Muscle of back (tissue), 13 donors: ENCODE measurements at places on chromosomes 11 and 22.

DNA sequence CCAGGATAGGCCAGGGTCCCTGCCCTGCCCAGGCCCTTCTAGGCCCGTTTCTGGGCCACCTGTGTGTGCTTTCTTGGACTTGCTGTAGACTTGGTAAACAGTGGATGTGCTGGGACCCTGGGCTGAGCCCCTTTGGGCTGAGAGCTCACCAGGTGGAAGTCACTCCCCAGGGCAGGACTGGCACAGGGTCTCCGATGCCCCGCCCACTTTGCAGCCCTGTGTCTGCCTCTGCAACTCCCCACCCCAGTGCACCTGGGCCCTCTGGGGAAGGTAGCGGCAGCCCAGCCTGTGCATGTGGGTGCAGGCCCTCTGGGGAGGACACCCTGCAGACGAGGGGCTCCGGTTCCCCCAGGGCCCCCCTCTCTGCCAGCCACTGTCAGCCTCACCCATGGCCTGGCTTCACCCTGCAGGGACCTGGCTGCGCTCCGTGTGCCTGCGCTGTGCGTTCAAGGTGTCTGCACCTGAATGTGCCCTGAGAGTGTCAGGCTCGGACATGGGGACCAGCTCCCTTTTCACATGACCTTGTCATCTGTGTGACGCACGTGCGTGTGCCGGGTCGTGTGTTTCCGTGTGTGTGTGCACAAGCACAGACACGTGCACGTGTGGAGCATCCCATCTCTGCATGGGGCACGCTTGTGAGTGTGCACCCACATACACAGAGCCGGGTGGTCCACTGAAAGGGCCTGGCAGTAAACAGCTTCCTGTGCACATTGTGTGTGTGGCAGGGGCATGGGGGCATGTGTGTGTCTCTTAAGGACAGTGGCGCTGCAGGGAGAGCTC, 118.5 kb downstream of the KCNQ1OT1 start:
- no peak for DNase-seq

DNA sequence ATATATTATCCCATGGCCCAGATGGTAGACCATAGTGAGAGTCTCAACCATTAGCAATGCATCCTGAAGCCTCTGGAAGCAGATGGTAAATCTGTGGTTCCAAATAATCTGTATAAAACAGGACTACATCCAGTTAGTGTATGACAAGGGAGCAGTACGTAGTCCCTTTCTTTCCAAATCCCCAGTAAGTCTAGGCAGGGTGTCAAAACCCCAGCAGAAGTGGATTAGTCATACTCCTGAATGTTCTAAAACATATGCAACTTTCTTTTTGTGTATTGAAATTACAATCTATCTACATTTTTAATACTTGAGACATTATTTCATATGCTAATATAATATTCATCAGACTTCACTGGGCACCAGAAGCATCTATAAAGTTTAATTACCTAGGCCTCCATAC, 295.1 kb upstream of the ANO5 start:
- no peak for DNase-seq

DNA sequence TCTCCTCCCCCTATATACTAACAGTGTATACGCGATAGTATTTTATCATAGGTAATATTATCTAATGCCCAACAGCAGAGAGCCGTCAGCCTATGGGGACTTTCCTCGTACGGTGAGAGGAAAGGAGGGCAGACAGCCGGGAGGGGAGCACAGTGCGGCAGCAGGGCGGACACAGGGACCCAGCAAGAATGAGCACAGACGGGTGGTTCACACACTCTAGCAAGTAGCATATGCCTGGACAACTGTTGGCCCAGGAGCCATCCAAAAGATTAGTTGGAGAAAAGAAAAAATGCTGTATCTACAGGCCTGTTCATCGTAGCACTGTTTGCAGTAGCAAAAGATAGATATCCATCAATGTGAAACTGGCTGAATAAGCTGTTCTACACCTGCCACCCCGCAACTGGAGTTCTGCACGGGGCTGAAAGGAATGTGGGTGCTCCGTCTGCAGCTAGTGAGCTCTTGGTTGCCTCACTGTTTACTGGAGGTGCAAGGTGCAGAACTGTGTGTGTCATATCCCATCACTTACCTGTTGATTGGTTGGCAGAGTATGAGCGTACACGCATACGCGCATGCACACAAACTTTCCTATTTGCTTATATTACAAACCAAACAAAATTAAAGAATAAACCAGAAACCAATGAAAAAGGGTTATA, 324.3 kb downstream of the TBC1D22A start:
- no peak for DNase-seq

- no peak for DNase-seq
These were observed 137.9 kb downstream of the CTTN start for GRCh38 chr11:70536051-70536877.

- DNase-seq, result peak; percentile 37
These were observed 203.4 kb downstream of the CADM1 start for GRCh38 chr11:115300660-115301428.

DNA sequence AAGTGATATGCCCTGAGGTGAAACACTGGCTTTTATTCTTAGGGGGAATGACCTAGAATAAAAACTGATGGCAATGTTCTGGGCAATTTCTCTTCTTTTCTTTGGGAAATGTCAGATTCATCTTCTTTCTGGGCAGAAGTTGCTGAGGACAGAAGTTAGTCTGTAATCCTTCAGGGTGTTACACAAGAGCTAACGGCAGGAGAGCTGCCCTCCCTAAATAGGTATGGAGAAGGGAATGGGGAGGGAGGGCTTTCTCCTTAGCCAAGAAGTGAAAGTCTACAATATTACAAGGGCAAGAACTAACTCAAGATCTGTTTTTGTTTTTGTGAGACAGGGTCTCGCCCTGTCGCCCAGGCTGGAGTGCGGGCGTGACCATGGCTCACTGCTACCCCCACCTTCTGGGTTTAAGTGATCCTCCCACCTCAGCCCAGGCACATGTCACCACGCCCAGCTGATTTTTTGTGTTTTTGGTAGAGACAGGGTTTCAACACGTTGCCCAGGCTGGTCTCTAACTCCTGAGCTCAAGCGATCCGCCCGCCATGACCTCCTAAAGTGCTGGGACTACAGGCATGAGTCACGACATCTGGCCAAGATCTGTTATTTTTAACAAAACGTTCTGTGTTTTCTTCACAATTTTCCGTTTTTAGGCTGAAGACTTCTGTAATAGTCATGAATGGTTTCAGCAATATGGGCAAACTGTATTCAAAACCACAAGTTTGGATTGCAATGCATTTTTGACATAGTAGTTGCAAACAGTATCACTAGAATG, 7.2 kb downstream of the PIWIL4 start:
- peak; percentile 66 for DNase-seq

- no peak for DNase-seq
These were observed 13.5 kb downstream of the TXN2 start for GRCh38 chr22:36467946-36468345.

DNA sequence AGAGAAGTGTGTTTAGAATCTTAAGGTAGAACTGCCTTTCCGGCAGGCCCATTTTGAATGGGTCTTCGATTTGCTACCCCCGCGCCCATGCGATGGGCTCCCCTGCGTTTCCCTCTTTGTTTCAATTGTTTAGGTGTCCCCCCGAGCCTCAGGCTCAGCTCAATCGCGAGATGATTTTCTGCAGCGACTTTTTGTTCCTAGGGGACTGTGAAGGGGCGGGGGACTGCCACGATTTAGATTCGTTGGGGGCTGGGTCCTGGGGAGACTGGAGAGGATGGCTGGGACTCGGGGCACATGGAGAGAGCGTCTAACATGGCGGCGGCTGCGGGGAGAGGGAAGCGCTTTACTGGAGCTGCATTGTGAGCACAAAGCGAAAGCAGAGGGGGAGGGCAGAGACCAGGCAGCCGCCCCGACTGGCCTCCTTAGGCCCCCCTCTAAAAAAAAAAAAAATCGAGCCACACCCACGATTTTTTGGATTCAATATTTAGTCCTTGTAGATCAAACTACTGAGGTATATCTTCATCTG, 1.7 kb downstream of the CAPRIN1 start:
- peak; percentile 79 for DNase-seq

GRCh38 chr11:44875037-44875436, 75.6 kb downstream of the TP53I11 start:
- no peak for DNase-seq

DNA sequence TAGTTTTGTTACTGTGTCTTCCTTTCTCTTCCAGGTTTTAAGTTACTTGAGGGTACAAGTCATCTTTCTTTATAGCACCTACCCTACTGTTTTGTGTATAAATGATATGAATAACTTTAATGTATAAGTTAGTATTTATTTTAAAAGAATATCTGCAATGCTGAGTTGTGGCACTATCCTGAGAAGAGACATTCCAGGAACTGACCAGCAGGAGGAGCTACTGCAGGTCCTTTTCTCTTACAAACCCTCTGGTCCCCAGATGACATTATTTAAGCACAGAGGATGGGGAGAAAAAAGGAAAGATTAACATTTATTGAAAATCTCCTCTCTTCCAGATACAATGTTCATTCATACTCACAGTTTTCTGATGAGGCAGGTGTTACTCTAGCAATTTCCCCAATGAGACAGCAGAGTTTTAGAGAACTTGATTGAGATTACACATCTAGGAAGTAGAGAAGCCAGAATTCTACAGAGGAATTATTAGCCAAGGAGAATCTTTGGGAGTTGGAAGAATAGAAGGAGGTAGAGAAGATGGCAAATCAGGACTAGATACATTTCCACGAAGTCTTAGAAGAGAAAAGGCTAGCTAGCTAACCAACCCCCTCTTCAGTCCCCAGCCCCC, 541.2 kb upstream of the API5 start:
- peak; percentile 17 for DNase-seq

- no peak for DNase-seq
These were observed at the start of gene TSKU for GRCh38 chr11:76783294-76783895. TSS of gene TSKU (plus strand) at chr11:76783356. CDS start at chr11:76795617, 12,261 bp downstream.

DNA sequence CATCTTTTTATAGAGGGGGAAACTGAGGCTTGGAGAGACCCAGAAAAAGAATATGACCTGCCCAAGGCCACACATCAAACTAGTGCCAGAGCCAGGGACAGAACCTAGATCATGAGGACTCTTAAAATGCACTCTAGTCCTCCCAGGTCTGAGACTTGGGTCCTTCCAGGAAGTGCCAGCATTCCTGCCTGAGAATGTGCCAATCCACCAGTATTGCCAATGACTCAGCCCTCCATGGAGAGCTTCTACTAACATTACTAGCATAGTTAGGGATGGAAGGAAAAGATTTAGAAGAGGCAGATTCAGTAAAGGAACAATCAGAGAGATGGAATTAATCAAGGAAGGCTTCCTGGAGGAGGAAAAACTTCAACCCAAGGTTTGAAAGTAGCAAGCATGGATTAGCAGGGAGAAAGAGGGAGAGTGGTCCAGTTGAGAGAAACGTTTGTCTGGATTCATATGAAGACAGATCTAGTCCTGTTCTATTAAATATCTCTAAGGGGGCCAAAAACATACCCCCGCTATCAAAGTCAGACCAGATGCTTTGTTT, 20.1 kb upstream of the SMIM35 start:
- DNase-seq, result no peak

DNA sequence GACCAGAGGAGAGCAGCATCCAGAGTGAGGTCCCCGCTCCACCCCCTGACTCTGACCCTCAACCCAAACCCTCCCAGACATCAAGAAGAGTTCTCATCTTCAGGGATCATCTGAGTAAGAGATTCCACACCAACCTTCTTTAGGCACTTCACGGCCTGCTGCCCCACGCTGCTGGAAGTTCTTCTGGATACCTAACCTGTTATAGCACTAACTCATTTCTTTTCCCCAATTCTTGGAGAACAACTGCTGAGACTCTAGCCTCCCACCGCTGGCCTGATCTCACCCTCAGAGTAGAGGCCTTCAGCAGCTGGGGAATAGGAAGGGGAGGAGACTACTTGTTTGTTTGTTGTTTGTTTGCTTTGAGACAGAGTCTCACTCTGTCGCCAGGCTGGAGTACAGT, 7.3 kb downstream of the TMPRSS13 start:
- no peak for DNase-seq

- peak; percentile 10 for DNase-seq
These were observed 470.1 kb downstream of the NTM start for GRCh38 chr11:131840545-131840944.

GRCh38 chr22:28829358-28830181, 29.2 kb upstream of the XBP1 start:
- peak; percentile 51 for DNase-seq

DNA sequence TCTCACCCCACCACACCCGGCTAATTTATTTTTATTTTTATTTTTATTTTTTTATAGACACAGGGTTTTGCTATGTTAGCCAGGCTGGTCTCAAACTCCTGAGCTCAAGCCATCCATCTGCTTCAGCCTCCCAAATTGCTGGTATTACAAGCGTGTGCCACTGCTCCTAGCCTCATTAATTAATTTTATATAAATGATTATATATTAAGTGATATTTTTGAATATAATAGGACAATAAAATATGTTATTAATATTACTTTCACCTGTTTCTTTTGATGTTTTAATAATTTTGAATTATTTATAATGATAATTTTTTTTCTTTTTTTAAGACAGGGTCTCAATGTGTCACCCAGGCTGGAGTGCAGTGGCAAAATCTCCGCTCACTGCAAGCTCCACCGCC, 2.2 kb upstream of the SEC14L4 start:
- no peak for DNase-seq

- DNase-seq, result no peak
These were observed 28.0 kb upstream of the TP53AIP1 start for GRCh38 chr11:128970598-128971190.

GRCh38 chr11:94516725-94517124, 4.5 kb downstream of the C11orf97 start:
- DNase-seq, result no peak

GRCh38 chr22:37165940-37166674, 16.4 kb upstream of the IL2RB start:
- DNase-seq, result no peak

DNA sequence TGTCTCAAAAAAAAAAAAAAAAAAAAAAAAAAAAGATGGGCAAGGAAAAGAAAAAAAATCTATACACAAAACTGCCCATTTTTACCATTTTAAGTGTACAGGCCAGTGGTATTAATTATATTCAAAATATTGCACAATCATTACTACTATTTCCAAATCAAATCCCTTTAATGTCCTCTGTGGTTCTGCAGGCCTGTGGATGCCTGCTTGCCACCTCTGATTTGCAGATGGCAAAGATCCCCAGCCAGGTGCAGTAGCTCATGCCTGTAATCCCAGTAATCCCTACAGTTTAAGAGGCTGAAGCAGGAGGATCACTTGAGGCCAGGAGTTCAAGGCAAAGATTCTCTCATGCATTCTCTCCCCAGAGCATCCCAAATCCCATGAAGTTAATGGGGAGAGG, 20.2 kb downstream of the RFPL1 start:
- DNase-seq, result no peak

- DNase-seq, result peak; percentile 12
These were observed 42.1 kb downstream of the NCAPD3 start for GRCh38 chr11:134181707-134182106.

DNA sequence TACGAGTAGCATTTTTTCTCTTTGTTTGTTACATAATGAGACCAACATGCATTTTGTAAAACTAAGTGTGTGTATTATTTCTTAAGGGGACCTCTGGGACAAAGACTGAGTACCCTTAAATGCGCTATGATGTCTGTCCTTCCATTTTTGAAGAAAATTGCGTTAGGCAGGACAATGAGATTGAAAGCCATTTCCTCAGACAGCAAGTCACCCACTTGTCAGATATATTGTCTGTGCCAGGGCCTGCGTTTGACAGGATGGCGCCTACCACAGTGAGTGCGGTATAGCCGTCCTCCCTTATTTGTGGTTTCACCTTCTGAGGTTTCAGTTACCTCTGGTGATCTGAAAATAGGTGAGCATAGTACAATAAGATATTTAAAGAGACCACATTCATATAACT, 2.2 kb downstream of the AP2A2 start:
- no peak for DNase-seq

GRCh38 chr11:118918686-118919280, 6.9 kb downstream of the BCL9L start:
- no peak for DNase-seq

- DNase-seq, result no peak
These were observed 10.4 kb downstream of the RCOR2 start for GRCh38 chr11:63906585-63906984.
